NCI-H226 (cell line): ENCODE measurements at places on chromosomes 13 and 19.

- no peak for DNase-seq
Measured at GRCh38 chr19:28456252-28456651, 756.7 kb downstream of the UQCRFS1 start.

DNA sequence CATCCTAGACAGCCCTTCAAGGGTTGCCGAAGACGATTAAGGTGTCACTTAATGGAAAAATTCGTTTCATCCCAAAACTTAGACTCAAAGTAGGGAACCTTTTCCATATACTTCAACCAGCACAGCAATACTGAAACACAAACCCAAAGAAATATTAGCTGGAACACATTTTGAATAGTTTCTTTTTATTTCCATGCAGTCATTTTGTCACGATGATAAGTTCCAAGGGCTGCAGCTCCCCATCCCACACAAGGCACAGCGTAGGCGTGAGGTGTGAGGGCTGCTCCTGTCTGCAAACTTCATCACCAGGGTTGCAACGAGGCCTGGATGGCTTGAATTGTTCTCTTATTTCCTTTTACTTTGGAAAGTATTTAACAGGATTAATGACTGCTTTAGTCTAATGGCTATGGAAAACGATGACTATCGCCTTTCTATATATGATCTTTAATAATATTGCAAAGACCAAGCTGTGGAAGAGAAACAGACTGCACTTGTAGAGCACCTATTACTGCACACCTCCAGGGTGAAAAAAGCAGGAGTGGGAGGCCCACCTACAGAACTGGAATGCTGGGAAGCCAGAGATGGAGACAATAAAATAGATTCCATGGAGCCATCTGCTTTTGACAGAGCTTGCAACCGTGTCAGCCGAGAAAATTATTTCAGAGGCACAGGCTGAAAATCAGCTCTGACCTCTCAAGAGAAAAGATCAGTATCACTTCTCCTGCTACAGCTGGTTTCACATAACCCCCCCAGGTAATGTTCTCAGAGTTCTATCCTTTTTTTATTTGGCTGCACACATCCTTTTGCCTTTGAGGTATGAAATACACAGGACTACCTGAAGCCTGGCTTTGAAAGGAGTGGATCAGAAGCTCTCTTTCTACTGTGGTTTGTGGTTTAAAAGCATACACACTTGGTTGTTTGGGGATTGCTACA, 274.5 kb upstream of the NBEA start:
- no peak for DNase-seq

GRCh38 chr13:42893214-42893671, 98.8 kb downstream of the EPSTI1 start:
- DNase-seq, result peak; percentile 44

DNA sequence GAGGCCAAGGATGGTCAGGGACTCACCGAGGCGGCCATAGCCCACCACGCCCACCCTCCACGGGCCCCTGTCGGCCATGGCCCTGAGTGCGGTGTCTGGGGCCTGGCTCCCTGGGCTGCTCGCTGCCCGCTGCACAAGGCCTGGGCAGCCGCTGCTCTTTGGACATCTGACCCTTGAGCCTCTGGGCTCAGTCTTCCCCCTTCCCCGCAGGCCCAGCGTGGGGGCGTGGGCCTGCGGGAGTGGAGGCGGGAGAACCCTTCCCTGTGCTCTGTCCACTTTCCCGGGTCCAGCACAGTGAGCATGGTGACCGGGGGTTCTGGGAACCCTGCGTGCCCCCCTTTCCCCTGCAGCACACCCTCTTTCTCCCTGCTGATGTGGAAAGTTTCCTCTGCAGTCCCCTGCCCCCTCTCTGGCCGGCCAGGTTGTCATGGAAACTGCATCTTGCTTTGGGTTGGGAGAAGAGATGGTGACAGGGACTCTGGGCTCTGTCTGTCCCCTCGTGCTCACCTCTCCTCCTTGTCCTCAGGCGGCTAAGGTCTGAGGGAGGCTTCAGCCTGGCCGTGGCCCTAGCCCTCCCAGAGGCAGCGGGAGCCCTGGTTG, at the start of gene ASPDH:
Gene ASPDH (minus strand): TSS at position 168 of the 600 bp plus-strand sequence. CDS start 90 bp downstream, at position 78.
- DNase-seq, result no peak

GRCh38 chr13:110162866-110163658, 143.9 kb downstream of the COL4A1 start:
- DNase-seq, result no peak

DNA sequence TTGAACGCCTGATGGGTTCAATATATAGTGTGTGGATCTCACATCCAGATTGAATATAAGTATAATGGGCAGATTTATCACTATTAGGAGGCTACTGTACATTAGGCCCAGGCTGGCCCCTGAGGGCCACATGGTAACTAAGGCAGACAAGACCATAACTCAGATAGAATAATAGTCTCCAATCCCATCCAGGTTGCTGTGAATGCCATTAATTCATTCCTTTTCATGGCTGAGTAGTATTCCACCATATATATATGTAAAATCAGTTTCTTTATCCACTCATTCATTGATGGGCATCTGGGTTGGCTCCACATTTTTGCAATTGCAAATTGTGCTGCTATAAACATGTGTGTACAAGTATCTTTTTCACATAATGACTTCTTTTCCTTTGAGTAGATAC, 8.1 kb upstream of the PMIS2 start:
- no peak for DNase-seq
